ENCODE measurements at places on chromosomes 6 and 20.

- peak; percentile 3 for DNase-seq
Measured at GRCh38 chr6:156508923-156509322, 268.3 kb upstream of the ARID1B start.

DNA sequence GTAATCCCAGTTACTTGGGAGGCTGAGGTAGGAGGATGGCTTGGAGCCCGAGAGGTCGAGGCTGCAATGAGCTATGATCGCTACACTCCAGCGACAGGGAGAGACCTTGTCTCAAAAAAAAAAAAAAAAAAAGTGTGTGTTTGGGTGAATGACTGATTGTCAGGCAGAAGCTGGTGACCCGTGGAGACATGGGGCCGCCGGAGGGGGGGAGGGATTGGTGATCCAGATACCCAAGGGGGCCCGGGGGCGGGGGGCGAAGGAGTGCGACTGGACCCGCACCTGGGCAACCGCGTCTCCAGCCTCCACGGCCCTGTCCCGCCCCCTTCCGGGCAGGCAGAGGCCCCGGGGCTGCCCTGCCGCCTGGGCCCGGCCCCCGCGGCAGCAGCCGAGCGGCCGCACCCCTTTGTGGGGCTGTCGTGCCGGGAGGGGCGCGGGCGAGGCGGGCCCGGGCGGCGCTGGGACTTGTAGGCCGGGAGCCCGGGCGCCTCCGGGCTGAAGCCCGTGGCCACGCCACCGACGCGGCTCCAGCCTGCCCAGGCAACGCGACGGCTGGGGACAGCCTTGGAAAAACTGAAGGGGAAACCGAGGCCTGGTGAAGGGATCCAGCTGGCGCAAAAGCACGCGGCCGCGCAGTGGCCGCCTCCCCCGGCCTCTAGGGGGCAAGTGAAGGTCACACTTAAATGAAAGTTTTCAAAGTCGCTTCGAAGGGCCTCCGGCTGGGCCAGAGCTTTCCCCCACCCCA lies 2.1 kb upstream of the RBM38 start:
- peak; percentile 52 for DNase-seq

DNA sequence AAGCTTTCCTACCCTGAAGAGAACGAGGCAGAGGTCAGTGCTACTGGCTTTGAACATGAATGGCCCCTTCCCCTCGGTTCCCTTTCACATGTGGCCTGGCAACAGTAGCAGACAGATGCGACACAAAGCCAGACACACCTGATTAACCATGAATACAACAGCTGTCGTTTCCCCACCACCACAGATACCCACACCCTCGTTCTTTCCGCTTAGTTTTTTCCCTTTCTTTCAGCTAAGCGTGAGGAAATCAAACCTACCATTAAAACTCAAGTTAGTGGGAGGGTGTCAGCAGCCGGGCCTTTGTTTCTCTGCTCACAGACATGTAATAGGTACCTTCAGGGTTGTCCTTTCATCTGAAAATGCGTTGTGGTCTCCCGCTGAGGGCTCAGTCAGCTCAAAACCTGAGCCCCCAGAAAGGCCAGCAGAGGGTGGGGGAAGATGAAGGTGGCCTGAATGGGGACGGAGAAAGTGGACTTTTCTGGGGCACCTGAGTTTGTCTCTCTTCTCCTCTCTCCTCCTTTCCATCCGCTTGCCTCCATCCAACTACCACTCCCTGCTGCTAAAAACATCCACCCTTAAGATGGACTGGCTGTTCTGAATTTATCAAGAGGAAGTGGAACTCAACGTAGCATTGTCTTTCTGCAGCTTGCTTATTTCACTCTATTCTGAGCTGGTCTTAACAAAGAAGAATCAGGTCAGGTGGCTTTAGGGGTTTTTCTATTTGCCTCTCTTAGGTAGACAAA lies 516.6 kb upstream of the JARID2 start:
- no peak for DNase-seq

- no peak for DNase-seq
Measured at GRCh38 chr20:54088430-54088829, 18.0 kb upstream of the BCAS1 start.

GRCh38 chr6:8683204-8683603 lies 247.9 kb upstream of the SLC35B3 start:
- no peak for DNase-seq

- DNase-seq: no peak
Measured at GRCh38 chr6:43970068-43970912, 157.0 kb downstream of the MRPL14 start.

DNA sequence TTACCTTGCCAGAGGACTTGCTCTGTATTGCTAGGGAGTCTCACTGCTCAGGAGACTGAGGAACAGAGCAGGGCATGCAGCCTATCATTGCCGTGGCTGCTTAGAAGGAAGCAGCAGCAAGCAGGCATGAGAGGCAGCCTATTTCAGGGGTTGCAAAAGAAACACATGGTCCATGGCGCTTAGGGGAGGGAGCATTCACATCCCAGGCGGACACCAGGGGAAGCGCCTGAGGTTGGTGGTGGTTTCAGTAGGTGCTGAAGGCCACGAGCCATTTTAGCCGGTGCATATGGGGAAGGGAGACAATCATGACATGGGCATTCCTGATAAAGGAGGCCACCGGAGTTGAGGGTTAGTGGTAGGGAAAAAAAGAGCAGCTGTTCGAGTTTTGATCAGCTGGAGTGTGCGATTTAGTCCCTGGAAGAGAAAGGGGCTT lies 20.9 kb downstream of the FARS2 start:
- no peak for DNase-seq

GRCh38 chr6:166752097-166752496 lies 125.0 kb upstream of the RPS6KA2 start:
- no peak for DNase-seq

GRCh38 chr6:13760307-13761304 lies 49.0 kb upstream of the RANBP9 start:
- no peak for DNase-seq

DNA sequence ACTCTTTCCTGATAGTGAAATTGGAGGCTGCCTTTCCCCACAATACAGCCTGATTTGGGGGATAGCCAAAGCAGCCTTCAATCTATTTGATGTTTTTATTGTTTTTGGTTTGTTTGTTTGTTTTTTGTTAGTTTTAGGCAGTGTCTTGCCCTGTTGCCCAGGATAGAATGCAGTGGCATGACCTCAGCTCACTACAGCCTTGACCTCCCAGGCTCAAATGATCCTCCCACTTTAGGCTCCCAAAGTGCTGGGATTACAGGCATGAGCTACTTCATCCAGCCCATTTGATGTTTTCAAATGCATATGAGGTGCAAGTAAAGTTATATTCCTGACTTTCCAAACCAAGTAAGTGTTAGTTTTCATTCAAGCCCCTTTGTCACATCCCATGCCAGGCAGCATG lies 41.3 kb upstream of the SEC63 start:
- DNase-seq: no peak

DNA sequence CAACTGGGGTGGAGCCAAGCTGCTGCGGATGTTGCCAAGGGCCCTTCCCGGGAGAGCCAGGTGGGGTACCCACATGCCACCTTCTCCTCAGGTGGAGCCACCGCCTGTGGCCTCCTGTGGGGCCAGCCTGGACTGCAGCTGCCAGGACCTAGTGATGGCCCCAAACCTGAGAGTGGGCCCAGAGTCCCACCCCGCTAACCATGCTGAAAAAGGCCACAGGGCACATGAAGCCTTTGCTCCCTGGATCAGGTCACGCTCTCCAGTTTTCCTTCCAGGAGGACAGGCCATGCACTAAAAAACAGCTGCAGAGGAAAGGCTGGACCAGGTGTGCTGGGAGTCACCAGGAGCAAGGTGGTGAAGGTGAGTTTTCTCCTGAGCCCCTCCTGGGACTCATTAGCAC lies 73.9 kb upstream of the SLC22A16 start:
- no peak for DNase-seq

GRCh38 chr6:96898241-96898851 lies 655 bp upstream of the NDUFAF4 start:
- no peak for DNase-seq

DNA sequence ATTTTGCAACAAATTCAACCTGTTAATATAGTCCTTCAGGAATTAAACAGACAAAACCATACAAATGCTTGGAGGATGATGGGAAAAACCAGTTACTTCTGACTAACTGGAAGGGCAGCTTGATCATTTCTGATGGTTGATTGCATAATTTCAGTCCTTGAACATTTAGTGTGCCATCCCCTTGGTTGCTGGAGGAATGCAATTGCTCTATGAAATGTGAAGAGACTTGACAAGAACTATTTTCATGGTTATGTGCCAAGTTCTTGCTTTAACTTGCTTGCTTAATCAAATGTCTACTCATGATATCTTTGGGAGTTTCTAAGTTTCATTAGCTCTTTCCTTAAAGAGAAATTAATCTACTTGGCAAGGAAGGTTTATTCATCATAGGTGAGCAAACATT lies 45.2 kb downstream of the ANKEF1 start:
- no peak for DNase-seq

GRCh38 chr20:49424536-49424935 lies 57.9 kb downstream of the KCNB1 start:
- DNase-seq: no peak

GRCh38 chr6:95973976-95974375 lies 41.8 kb upstream of the FUT9 start:
- no peak for DNase-seq

DNA sequence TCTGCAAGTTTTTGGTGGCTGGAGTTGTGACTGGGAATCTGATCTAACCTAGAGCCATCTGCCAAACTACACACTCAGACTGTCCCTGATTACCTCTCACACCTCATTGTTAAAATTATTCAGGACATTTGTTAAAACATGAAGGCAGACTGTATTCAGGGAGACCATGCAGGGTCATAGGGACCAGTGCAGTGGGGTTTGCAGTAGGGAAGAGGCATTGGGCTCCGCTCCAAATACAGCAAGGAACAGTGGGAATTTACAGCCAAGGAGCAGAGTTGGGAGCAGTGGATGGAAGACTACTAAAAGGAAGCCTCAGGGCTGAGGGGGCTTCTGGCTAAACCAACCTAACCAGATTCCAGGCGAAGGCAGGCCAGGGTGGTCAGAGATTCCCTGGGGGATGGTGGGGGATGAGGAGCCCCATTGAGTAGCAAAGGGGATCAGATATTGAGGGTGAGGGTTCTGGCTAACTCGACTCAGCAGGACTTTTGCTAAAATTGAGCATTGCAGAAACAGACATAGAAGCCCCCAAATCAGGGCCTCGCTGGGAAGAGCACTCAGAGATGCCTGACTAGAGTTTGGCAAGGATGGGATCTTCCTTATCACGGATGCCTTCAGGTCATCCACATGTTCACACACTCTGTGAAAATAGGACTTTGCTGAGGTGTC lies 172.0 kb downstream of the ZDHHC14 start:
- no peak for DNase-seq

DNA sequence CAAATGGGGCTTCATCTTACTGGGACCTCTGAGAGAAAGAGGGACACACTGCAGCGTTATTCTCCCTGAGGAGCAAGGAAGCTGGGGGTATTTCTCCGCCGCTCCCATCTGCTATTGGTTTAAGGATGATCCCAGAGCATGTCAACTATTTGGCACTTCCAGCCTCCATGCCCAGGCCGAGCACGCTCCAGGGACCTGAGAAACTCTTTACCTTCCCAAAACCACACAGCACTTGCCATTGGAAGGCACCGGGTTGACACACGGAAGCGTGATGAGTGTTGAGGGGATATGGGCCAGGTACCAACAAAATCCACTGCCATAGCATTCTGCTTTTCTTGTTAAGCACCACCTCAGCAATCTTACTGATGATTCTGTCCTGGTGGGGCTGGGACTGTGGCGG lies 92.4 kb upstream of the SLC24A3 start:
- no peak for DNase-seq

DNA sequence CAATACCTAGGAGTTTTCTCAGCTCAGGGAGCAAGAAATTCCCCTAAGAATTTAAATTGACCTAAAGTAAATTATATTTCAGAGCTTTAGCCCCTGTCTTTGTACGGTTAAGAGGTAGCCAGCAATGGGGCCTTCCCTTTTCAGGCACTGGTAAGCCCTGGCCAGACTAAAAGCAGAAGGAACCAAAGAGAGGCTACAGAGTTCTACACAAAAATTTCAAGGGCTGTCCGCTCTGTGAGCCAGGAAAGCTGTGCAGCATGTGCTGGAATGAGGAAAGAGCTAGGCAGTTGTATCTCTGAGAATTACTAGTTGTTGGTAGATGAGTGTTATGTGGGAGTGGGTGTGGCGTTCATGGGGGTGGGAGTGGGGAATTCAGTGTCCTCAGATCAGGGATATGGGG lies 96.3 kb upstream of the MAFB start:
- no peak for DNase-seq

DNA sequence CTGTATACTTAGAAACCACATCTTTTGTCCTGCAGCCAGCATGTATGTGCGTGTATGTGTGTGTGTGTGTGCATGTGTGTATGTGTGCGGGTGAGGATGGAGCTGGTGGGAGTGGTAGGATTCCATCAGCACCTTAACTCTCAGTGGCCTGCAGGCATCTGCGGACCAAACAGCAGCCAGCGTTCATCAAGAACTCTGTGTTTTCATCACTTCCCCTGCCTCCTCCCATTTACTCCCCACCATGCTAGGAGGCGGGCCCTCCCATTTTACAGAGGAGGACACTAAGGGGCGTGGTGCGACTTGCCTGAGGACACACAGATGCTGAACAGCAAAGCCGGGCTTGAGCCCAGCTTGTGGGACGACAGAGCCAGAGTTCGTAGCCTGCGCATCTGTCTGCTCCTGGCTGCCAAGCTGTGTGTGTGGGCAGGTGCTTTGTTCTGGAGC lies 8.9 kb downstream of the VSTM2L start:
- no peak for DNase-seq

GRCh38 chr20:63023071-63023935 lies 16.5 kb upstream of the BHLHE23 start:
- DNase-seq: no peak

DNA sequence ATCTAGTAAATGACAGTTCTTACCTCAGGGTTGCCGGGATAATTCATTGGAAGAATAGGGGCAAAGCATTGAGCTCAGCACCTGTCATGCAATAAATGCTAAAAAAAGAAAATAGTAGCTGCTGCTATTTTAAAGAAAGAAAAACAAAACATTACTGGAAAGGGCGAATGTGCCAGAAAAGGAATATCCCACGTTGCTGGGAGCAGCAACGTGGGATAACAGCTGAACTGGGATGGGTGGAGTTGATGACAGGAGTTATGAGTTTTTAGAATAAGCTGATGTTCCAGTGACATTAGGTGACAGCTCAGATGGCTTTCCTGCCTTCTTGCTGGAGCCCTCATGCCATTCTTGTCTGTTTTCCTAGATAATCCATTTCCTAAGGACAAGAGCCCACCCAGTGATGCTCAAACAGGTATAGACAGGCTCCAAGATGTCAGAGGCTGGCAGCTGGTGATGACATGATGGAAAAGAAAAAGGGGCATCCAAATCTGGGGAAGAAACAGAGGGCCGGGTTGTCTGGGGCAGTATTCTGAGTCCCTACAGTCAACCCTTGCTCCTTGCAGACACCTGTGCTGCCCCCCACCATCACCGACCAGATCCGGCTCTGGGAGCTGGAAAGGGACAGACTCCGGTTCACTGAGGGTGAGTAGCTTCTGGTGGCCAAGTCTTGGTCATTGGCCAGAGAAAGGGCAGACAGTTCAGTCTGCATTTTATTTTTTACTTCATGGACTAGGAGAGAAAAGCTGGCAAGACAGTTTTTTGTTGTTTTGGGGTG lies 1.1 kb upstream of the VARS2 start:
- DNase-seq: no peak

All from T-helper 2 cell (primary cell).